ENCODE measurements at places on chromosomes 11 and 22.

DNA sequence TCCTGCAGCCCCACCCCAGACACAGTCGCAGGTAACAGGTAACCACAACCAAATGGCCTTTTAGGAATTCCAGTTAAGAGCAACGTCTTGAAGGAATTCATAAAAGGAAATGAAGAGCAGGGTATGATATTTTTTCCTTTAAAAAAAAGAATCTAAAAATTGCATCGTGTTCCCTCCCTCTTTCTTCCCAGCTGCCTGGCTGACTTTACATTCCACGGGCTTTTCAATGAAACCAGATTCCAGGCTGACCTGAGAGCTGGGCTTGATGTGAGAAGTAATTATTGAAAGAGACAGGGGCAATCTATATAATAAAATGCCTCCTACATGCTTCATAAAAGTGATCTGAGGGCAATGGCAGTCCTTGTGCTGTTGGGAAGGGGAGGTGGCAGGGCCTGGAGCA, 57.3 kb upstream of the EIF3D start:
- H3K4me1 ChIP-seq, result no peaks in the 10 kb centered on the region
- DNase-seq, result no peak
- H3K27me3 ChIP-seq, result no peaks in the 10 kb centered on the region
- H3K4me3 ChIP-seq, result no peak overlapping the region

GRCh38 chr11:76629116-76629852, 41.3 kb downstream of the LRRC32 start:
- H3K27ac ChIP-seq, result peak overlapping the region; percentile 84
- no peaks in the 10 kb centered on the region for H3K4me1 ChIP-seq
- no peaks in the 10 kb centered on the region for H3K36me3 ChIP-seq
- DNase-seq, result peak; percentile 34

DNA sequence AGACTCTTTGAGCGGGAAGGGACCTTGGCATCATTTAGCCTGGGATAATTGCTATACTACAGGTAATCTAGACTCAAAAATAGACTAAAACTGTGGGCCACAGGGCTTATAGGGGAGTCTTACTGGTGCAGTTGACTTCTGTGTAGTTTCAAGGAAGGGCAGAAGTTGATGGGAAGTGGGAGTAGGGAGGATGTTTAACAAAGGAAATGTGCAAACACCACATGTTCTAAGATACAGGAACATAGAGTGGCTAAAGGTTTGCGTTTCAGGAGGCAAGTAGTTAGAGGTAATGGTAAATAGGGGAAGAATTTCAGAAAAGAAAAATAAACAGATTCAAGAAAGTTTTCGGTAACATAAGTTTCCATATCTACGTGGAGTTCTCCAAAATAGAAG, 14.4 kb upstream of the SORL1 start:
- no peaks in the 10 kb centered on the region for H3K36me3 ChIP-seq
- no peak for DNase-seq
- no peak overlapping the region for H3K27ac ChIP-seq
- H3K4me1 ChIP-seq, result no peaks in the 10 kb centered on the region

- no peak overlapping the region for H3K27ac ChIP-seq
- H3K36me3 ChIP-seq, result no peaks in the 10 kb centered on the region
- H3K4me1 ChIP-seq, result no peaks in the 10 kb centered on the region
- no peak overlapping the region for H3K4me3 ChIP-seq
- peaks cover 16% of the 10 kb centered on the region for H3K27me3 ChIP-seq
These were observed 126.7 kb upstream of the B3GAT1 start for GRCh38 chr11:134538742-134539141.

- H3K4me1 ChIP-seq, result peaks cover 26% of the 10 kb centered on the region
- H3K4me3 ChIP-seq, result no peak overlapping the region
- H3K36me3 ChIP-seq, result no peaks in the 10 kb centered on the region
These were observed 99.1 kb upstream of the AMOTL1 start for GRCh38 chr11:94669023-94669422.

DNA sequence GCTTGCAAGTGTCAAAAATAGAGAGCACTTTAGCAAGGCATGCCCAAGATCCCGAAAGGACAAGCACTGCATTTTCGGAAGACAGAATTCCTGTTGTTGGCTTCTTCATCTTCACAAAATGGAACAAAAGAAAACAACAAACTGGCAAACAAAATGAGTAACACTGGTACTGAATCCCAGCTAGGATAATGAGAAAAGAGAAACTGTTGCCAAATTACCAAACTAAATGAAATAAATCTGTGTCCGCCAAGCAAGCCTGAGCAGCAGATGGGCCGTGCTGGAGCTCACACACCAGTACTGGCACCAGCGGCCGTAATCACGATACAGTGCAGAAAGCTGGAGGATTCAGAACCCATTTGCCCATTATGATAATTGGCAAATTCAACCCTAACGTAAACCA, 30.6 kb downstream of the TUB start:
- H3K4me1 ChIP-seq, result peaks cover 37% of the 10 kb centered on the region
- no peak for DNase-seq
- no peak overlapping the region for H3K27ac ChIP-seq
- no peak overlapping the region for H3K4me3 ChIP-seq
- no peaks in the 10 kb centered on the region for H3K27me3 ChIP-seq

- no peaks in the 10 kb centered on the region for H3K4me1 ChIP-seq
- H3K27me3 ChIP-seq, result no peaks in the 10 kb centered on the region
- H3K36me3 ChIP-seq, result no peaks in the 10 kb centered on the region
- DNase-seq, result no peak
- H3K4me3 ChIP-seq, result no peak overlapping the region
These were observed 72.8 kb upstream of the IGLL5 start for GRCh38 chr22:22814666-22815396.

GRCh38 chr11:43944761-43945311, 2.4 kb downstream of the C11orf96 start:
- H3K36me3 ChIP-seq, result no peaks in the 10 kb centered on the region
- peak overlapping the region; percentile 79 for H3K27ac ChIP-seq
- peak overlapping the region; percentile 83 for H3K4me3 ChIP-seq
- no peaks in the 10 kb centered on the region for H3K27me3 ChIP-seq
- H3K4me1 ChIP-seq, result peaks cover 13% of the 10 kb centered on the region

Data from psoas muscle (tissue), 8 donors.